ENCODE measurements at places on chromosomes 7 and 10. TPM values are rescaled to one million over a fixed set of nuclear protein-coding genes. Genes with fewer than 3 reads are reported as not detected.

Gene TDRD1
- total RNA-seq: 0.23 TPM

Gene ENTPD1
- not detected for total RNA-seq

Gene FERD3L
- total RNA-seq: not detected

Gene RASSF4
- 4.0 TPM for total RNA-seq

Gene MMD2
- not detected for total RNA-seq

Gene ARHGEF5
- total RNA-seq: 8.3 TPM

All from pericardium fibroblast (primary cell).